ENCODE measurements at places on chromosomes 11 and 22.

- DNase-seq, result no peak
These were observed 131.0 kb downstream of the FBXO7 start for GRCh38 chr22:32605576-32605975.

- DNase-seq, result no peak
These were observed 206.2 kb upstream of the CADM1 start for GRCh38 chr11:115710426-115710825.

GRCh38 chr11:102005306-102005705 lies 41.9 kb upstream of the CFAP300 start:
- no peak for DNase-seq

GRCh38 chr11:78768345-78768744 lies 193.7 kb upstream of the NARS2 start:
- DNase-seq, result no peak

DNA sequence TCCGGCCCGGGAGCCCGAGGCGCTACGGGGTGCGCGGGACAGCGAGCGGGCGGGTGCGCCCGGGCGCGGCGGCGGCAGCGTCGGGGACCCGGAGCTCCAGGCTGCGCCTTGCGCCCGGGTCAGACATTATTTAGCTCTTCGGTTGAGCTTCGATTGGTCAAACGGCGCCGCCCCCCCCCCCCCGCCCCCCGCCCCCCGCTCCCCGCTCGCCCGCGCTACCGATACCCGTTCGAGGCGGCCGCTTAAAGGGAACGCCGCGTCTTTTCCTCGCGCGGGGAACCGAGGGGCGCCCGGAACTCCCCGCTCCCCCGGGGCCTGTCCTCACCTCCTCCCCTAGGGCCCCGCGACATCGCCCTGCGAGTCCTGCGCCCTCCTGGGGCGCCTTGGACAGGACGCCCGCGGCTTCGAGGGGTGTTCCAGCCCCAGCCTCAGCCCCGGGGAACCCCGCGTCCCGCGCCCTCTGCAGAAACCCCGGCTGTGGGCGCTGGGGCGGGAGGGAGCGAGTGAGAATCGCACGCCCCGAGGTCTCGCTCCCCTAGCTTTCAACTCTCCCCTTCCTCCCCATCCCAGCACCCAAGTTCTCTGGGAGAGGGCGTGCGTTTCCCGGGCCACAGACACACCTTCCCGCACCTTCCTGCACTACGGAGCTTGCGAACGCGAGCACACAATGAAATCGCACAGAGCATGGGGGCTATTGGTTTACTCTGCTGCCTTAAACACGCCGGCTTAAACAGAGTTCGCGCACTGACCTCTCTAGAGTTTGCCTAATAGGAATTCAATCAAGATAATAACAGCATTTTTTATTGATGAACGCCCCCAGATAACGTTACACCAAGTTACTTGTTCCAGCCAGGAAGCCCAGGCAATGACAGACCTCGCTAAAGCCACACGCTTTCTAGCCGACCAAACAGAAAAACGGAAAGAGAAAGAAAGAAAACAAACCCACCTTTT lies at the start of gene BDNF:
BDNF (minus strand) TSS at position 105 of the 951 bp plus-strand sequence. CDS start 41,891 bp downstream, outside the sequence.
- DNase-seq, result no peak

DNA sequence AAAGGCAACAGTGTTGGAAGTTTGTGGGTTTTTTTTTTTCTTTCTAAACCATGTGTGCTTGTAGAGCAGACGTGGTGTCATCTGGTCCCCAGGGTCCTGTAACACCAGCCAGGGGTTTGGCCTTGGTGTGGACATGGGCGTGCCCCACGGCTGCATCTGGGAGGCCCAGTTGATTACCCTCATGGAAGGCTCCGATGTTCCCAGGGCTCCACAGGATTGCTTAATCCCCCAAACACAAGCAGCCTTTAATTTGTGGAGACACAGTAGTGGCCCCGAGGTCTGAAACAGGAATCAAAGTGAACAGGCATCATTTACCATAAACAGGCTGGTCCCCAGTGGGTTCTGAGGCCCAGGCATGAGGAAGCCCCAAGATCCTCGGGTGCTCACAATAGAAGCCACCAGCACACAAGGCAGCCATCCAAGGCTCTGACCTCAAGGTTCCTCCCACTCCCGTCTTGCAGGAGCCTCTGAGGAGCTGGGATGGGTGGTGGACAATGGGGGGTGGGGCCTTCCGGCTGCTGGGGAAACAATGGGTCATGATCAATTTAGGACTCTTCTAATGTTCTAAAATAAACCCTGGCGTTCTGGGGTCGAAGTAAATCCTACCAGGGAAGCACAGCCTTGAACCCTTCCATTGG lies 115.0 kb upstream of the CD82 start:
- DNase-seq, result no peak

DNA sequence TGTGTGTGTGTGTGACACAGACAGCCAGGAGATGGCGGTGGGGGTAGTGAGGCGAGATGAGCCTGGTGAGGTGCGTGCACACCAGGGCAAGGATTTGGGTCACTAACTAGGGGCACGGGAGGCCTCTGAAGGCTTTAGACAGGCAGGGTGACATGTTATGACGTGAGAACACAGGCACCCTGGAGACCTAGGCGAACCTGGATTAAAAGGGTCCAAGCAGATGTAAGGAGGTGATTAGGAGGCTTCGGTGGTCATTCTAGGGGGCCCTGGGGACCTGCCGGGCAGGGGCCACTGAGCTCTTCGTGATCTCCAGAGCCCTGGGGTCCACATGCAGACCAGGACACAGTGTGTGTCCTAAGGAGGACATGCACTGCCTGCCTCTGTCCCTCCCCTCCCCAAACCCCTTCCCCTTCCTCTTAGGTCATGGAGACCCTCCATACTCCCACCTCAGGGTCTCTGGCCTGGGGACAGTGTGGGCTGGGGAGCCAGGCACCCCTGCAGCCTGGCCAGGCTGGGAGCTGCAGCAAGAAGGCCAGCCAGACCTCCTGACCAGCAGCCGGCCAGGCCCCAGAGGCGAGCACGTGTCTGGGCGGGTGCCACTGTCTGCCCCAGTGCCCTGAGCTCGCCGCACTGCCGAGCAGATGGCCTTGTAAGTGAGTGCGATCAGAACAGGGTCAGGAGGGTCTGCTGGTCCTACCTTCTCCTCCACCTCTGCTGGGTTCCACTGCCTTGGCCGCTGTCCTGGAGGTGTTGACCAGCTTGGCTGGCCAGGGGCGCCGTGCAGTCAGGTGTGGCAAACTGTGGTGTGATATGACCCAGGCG lies 32.1 kb downstream of the IFT27 start:
- no peak for DNase-seq
